Activated CD8-positive, alpha-beta T cell treated with anti-CD3 and anti-CD28 coated beads, Interleukin-2, amount 10 ng/mL, durations not matched to agents 7 days and 5 days (primary cell): ENCODE measurements at places on chromosomes 6 and 20.

GRCh38 chr6:33151050-33151449 is 41.2 kb downstream of the COL11A2 start:
- H3K27ac ChIP-seq = no peak overlapping the region
- peaks cover 20% of the 10 kb centered on the region for H3K27me3 ChIP-seq
- H3K36me3 ChIP-seq = peaks cover 2% of the 10 kb centered on the region
- H3K4me1 ChIP-seq = no peaks in the 10 kb centered on the region
- H3K4me3 ChIP-seq = no peak overlapping the region
- DNase-seq = no peak

GRCh38 chr6:113476937-113477839 is 380.0 kb upstream of the MARCKS start:
- no peaks in the 10 kb centered on the region for H3K4me1 ChIP-seq
- no peaks in the 10 kb centered on the region for H3K36me3 ChIP-seq
- no peaks in the 10 kb centered on the region for H3K27me3 ChIP-seq

DNA sequence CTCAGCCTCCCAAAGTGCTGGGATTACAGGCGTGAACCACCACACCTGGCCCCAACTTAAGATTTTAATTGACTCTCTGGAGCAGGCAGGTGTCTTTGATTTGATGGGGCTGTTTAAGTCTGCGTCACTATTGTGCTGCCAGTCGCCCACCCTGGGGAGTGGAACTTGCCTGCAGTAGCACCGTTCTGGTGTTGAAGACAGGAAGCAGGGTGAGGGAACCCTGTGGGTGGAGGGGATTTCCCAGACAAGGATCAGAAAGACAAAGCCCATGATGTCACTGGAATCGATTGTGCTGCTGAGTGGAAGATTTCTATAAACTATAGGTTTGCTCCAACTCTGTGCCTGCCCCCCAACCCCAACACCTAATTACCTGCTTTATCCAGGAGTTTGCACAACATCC is 11.0 kb downstream of the ALDH8A1 start:
- H3K4me1 ChIP-seq = peaks cover 7% of the 10 kb centered on the region
- DNase-seq = peak; percentile 40
- no peaks in the 10 kb centered on the region for H3K36me3 ChIP-seq
- H3K27me3 ChIP-seq = no peaks in the 10 kb centered on the region
- no peak overlapping the region for H3K27ac ChIP-seq

- no peak overlapping the region for H3K4me3 ChIP-seq
- H3K4me1 ChIP-seq = no peaks in the 10 kb centered on the region
- DNase-seq = no peak
- H3K27me3 ChIP-seq = no peaks in the 10 kb centered on the region
- H3K27ac ChIP-seq = no peak overlapping the region
Observed at GRCh38 chr6:65569505-65569904, 137.5 kb downstream of the EYS start.

DNA sequence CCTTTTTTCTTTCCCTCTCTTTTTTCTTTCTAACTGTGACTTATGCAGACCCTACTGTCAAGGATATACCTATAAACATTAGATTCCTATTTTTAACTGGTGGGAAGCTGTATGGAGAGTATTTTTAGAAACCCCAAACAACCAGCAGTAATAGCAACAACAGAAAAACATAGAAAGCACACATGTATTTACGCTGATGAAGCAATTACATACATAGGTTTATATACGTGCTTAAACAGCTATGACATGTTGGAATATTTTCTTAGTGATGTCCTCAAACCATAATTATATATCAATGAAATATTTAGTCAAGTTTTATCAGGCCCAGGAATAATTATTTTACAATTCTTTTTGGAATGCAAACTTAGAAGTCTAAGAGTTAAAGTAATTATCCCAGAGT is 294.3 kb upstream of the SOX4 start:
- no peak for DNase-seq
- peaks cover 12% of the 10 kb centered on the region for H3K27me3 ChIP-seq
- no peaks in the 10 kb centered on the region for H3K4me1 ChIP-seq
- no peak overlapping the region for H3K4me3 ChIP-seq

DNA sequence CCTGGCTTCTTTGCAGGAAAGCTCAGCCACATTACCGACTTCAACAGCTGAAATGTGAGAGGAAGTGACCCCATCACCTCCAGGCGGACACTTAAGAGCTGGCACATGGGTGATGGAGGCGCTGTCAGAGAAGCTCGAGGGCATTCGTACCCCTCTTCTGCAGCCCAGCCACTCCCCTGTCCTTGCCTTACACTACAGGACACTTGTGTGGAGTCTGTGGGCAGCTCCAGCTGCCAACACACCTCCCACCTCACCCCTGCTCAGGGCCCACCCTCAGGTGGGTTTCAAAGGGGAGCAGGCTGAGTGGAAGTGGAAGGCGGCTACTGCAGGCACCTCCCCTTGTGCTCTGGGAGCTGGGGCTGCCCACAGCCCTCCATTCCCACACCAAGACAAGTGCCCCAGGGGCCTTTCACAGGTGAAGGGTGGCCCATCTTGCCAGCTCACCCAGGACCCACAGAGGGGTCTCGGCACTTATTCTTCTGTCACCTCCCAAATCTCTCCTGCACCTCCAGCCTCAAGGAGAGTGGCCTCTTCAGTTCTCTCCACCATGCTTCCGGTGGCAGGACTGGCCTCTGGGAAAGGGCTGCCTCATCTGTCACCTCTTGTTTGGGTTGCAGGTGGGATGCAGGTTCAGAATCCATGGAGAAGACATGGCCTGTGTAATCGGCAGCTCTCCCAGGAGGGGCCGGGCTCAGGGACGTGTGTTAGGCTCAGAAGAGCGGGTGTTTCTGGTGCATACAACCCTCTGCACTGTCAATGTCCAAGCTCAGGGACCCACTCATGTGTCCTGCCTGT is 49.8 kb downstream of the IRF4 start:
- no peak for DNase-seq
- H3K27ac ChIP-seq = no peak overlapping the region
- no peak overlapping the region for H3K4me3 ChIP-seq
- no peaks in the 10 kb centered on the region for H3K36me3 ChIP-seq

- H3K27ac ChIP-seq = no peak overlapping the region
- H3K36me3 ChIP-seq = no peaks in the 10 kb centered on the region
- H3K4me3 ChIP-seq = no peak overlapping the region
- H3K27me3 ChIP-seq = peaks cover 4% of the 10 kb centered on the region
Observed at GRCh38 chr6:163335671-163336545, 78.6 kb upstream of the QKI start.

DNA sequence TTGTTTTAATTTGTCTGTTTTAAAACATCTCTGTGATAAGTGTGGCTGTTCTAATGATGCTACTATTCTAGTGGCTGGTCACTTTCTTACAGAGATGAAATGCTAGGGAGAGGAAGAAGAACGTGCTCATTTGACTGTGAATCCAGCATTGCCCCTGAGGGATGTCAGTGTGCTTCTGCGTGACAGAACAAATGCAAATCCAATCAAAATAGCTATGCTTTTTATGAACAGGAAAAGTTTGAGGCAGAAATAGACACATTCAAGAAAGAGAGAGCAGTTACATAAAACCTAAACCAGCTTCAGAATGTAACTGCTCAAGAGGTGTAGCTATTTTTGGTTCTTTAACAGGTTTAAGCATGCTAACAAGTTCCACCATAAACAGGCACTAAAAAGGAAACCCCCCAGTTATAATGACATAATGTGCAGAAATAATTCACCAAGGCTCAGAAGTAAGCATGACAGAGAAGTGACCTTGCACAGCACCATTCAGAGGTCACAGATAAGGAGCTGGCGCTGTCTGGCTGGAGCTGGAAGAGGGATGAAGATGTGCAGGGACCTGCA is 385.3 kb downstream of the EPM2A start:
- peaks cover 2% of the 10 kb centered on the region for H3K27me3 ChIP-seq
- H3K36me3 ChIP-seq = no peaks in the 10 kb centered on the region
- H3K4me1 ChIP-seq = no peaks in the 10 kb centered on the region
- no peak for DNase-seq

- H3K4me3 ChIP-seq = no peak overlapping the region
- H3K36me3 ChIP-seq = no peaks in the 10 kb centered on the region
- DNase-seq = peak; percentile 77
Observed at GRCh38 chr6:136967876-136968752, 46.0 kb downstream of the SLC35D3 start.

- peak overlapping the region; percentile 81 for H3K4me3 ChIP-seq
- peaks cover 11% of the 10 kb centered on the region for H3K36me3 ChIP-seq
- no peaks in the 10 kb centered on the region for H3K27me3 ChIP-seq
- peak; percentile 91 for DNase-seq
- H3K27ac ChIP-seq = peak overlapping the region; percentile 91
- peaks cover 45% of the 10 kb centered on the region for H3K4me1 ChIP-seq
Observed at GRCh38 chr6:31400467-31401289, 2.7 kb upstream of the MICA start.

- H3K4me1 ChIP-seq = peaks cover 59% of the 10 kb centered on the region
- H3K36me3 ChIP-seq = peaks cover 74% of the 10 kb centered on the region
- H3K27me3 ChIP-seq = no peaks in the 10 kb centered on the region
- H3K27ac ChIP-seq = peak overlapping the region; percentile 95
- peak; percentile 54 for DNase-seq
- peak overlapping the region; percentile 65 for H3K4me3 ChIP-seq
Observed at GRCh38 chr6:160013987-160014868, 45.3 kb downstream of the IGF2R start.

- no peak overlapping the region for H3K27ac ChIP-seq
- H3K4me1 ChIP-seq = no peaks in the 10 kb centered on the region
- H3K4me3 ChIP-seq = no peak overlapping the region
- no peaks in the 10 kb centered on the region for H3K27me3 ChIP-seq
- no peak for DNase-seq
- no peaks in the 10 kb centered on the region for H3K36me3 ChIP-seq
Observed at GRCh38 chr6:50145125-50145524, 95.4 kb upstream of the DEFB112 start.

GRCh38 chr20:48787861-48788375 is 39.9 kb downstream of the PREX1 start:
- no peak overlapping the region for H3K4me3 ChIP-seq
- H3K36me3 ChIP-seq = peaks cover 47% of the 10 kb centered on the region
- H3K27ac ChIP-seq = peak overlapping the region; percentile 24
- no peak for DNase-seq

DNA sequence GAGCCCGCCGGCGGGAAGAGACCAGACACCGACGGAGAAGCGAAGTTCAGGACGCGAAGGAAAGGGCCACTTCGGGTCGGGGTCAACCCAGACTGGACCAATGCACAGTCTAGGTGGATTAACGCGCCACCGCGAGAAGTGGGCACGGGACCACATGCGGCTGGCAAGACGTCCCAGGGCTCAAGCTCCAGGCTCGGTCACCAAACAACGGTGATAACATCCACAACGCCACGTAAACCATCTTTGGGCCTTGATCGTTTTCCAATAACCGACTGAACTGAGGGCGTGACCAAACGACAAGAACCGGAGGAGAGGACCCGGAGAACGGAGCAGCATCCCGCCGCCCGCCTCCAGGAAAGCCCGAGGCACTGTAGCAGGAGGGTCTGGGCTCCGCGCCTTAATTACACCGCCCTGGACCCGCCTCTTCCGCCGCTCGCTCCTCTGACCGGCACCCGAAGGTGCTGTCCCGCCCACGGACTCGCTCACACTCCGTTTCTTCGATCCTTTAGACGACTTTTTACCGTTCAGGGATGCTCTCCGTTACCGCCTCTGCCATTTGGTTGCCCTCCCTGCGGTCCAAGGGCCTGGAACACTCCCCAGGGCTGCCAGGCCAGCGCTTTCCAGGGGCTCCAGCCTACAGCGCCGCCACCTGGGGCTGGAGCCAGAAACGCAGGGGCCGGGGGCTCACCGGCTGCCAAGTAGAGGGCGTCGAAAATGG is 44.1 kb downstream of the DPPA5 start:
- H3K27me3 ChIP-seq = peaks cover 31% of the 10 kb centered on the region
- DNase-seq = peak; percentile 62
- H3K27ac ChIP-seq = peak overlapping the region; percentile 87
- H3K4me3 ChIP-seq = peak overlapping the region; percentile 94

DNA sequence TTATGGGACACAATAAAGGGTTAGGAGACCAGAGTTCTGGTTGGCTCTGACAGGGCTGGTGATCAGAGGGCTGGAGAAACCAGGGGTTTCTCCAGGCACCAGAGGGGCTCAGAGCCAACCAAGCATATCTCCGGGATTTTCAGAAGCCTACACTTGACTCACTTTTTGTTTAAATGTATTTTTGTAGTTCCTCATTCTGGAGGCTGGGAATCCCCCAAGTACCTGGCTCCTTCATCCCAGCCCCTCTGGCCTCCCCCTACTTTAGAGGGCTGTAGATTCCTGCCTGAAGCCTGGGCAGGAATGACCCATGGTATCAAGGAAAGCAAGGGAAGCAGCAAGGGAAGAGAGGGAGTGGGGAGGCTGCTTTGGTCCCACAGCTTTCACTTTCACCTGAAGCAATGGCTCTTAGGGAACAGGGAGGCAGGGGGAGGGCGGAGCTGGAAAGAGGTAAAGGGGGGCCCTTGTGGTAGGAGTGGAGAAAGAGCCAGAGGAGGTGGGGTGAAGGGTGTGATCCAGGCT is 973 bp downstream of the CD40 start:
- H3K4me3 ChIP-seq = no peak overlapping the region
- peaks cover 17% of the 10 kb centered on the region for H3K4me1 ChIP-seq

DNA sequence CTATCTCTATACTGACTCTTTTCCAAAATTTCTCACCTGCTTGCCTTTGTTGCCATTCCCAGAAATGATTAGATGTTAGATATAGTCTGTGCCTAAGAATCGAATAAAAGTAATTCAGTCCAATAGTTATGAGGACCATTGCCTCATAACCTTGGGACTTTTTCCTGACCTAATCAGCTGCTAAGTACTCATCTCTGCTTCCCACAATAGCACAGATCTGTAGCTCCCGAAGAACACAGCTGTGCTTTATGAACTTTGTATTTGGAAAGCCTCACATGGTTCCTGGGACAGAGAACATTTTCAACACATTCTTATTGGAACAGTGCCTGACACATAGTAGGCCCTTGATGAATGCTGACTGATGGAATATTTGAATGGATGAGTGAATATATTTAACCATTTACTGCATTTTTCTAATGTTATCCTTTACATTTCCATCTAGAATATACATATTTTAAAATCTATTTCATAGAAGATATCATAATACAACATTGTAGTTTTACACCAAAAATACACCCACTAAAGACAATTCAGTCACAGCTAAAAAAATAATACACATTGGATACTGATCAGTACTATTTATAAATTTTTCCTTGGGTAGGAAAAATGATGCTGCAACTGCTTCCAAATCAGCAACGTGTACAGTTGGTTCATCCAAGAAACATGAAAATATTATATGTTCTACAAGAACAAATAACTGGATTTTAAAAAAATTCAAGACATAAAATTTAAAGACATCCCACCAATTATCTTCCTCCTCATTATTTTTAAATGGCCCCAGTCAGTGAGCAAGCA is 53.9 kb downstream of the HS3ST5 start:
- no peak overlapping the region for H3K4me3 ChIP-seq
- H3K27ac ChIP-seq = no peak overlapping the region
- no peaks in the 10 kb centered on the region for H3K27me3 ChIP-seq
- H3K4me1 ChIP-seq = no peaks in the 10 kb centered on the region
- H3K36me3 ChIP-seq = no peaks in the 10 kb centered on the region

- no peak for DNase-seq
- H3K27me3 ChIP-seq = no peaks in the 10 kb centered on the region
- peaks cover 37% of the 10 kb centered on the region for H3K36me3 ChIP-seq
- H3K27ac ChIP-seq = peak overlapping the region; percentile 99
- H3K4me1 ChIP-seq = peaks cover 21% of the 10 kb centered on the region
Observed at GRCh38 chr20:58651559-58651945, 469 bp downstream of the STX16 start.
